SK-N-SH treated with all-trans-retinoic acid at 6 μM for 48 hours (cell line): ENCODE measurements at places on chromosomes 7 and 10.
A peak's percentile ranks its signal among the peaks of the same experiment; 100 is the strongest.

GRCh38 chr7:142868986-142869415, 14.1 kb downstream of the EPHB6 start:
- no peak for ATAC-seq

DNA sequence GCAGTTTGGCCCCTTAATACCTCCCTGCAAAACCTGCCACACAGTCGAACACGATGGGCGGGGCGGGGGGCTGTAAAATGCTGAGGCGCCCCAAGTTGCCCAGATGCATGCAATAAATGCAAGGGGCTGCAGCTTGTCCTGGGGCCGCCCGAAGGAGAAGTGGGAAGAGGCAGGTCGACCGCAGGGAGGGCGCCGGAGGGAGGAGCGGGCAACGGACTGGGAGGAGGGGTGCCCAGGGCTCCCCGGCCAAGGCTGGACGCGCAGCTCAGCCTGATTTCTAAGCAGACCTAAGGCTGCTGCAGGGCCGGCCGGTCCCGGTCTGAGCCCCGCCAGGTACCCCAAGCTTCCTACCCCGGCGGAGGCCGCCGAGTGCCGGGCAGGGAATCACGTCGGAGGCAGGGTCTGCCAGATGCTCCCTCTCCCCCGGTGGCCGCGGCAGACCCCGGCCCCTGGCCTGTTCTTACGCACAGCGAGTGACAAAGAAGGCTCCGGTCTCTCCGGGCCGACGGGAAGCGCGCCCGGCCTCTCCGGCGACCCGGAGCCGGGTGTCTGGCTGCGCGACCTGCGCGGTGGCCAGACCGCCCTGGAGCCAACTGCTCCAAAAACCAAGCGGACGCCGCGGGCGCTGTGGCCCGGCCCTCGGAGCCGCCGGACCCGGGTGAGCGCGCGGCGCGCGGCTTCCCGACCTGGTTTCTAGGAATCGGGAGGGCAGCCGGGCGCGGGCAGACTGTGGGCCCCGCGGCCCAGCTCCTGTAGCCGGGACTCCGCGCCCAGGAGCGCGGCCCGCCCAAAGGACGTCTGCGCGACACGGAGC, 744 bp upstream of the EBF3 start:
- no peak for ATAC-seq

DNA sequence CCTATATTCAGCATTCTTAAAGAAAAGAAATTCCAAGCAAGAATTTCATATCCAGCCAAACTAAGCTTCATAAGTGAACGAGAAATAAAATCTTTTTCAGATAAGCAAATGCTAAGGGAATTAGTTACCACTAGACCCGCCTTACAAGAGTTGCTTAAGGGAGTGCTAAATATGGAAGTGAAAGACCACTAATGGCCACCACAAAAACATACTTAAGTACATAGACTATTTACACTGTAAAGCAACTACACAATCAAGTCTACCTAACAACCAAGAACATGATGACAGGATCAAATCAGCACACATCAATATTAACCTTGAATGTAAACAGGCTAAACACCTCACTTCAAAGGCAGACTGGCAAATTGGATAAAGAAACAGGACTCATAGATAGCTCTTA, 42.2 kb upstream of the NME8 start:
- no peak for ATAC-seq

GRCh38 chr7:51238981-51239495, 77.6 kb downstream of the COBL start:
- no peak for ATAC-seq

- ATAC-seq, result no peak
These were observed 65.7 kb upstream of the FZD8 start for GRCh38 chr10:35707642-35708425.

DNA sequence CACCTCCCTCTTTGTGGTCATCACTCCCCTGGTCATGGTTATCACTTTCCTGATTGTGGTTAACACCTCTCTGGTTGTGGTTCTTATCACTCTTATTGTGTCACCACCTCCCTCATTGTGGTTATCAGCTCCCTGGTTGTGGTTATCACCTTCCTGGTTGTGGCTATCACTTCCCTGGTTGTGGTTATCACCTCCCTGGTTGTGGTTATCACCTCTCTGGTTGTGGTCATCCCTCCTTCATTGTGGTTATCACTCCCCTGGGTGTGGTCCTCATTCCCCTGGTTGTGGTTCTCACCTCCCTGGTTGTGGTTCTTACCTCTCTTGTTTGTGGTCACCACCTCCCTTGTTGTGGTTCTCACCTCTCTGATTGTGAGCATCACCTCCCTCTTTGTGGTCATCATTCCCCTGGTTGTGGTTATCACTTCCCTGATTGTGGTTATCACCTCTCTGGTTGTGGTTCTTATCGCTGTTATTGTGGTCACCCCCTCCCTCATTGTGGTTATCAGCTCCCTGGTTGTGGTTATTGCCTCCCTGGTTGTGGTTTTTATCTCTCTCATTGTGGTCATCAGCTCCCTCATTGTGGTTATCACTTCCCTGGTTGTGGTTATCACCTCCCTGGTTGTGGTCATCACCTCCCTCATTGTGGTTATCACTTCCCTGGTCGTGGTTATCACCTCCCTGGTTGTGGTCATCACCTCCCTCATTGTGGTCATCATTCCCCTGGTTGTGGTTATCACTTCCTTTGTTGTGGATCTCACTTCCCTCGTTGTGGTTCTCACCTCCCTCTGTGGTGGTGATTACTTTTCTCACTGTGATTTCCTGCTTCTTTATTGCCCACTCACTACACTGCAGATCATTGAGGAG, 106.7 kb downstream of the GPR26 start:
- no peak for ATAC-seq

- no peak for ATAC-seq
These were observed 35.6 kb downstream of the SYPL1 start for GRCh38 chr7:106076537-106076936.

DNA sequence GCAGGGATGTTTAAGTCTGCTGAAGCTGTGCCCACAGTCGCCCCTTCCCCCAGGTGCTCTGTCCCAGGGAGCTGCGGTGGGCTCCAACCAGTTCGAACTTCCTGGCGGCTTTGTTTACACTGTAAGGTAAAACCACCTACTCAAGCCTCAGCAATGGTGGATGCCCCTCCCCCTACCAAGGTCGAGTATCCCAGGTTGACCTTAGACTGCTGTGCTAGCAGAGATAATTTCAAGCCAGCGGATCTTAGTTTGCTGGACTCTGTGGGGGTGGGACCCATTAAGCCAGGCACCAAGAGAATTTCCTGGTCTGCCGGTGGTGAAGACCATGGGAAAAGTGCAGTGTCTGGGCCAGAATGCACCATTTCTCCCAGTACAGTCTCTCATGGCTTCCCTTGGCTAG, 56.0 kb downstream of the CCDC7 start:
- ATAC-seq, result no peak

DNA sequence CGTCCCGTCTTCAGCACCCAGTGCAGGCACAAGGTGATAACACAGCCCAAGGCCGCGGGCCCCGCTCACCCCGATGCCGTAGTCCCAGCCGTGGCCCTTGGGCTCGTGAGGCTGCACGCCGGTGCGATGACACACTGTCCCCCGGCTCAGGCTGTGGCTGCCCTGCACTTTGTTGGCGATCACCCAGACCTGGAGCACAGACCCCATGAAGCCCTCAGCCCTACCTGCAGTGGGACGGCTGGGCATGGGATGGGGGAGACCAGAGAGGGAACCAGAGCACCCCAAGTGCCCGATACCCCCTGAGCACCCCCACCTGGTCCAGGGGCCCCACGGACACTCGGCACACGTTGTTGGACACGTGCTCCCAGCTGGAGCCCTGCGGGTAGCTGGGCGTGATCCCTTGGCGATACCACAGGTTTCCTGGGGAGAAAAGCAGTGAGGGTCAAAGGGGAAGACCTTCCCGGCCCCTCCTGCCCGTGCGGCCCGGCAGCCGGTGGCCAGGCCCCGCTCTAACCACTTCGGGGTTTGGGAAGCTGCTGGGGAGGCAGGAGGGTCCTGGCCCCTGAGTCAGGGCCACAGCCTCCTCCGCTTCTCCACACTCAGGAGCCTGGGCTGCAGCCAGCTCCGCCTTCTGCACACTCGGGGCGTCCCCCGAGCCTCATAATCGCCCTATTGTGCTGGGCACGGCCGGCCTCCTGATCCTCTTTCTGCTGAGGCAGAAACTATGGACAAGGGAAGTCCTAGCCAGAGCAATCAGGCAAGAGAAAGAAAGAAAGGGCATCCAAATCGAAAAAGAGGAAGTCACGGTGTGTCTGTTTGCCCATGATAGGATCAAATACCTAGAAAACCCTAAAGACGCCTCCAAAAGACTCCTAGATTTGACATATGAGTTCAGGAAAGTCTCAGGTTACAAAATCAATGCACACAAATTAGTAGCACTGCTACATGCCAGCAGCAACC, 6.7 kb downstream of the BHLHA15 start:
- ATAC-seq, result no peak

DNA sequence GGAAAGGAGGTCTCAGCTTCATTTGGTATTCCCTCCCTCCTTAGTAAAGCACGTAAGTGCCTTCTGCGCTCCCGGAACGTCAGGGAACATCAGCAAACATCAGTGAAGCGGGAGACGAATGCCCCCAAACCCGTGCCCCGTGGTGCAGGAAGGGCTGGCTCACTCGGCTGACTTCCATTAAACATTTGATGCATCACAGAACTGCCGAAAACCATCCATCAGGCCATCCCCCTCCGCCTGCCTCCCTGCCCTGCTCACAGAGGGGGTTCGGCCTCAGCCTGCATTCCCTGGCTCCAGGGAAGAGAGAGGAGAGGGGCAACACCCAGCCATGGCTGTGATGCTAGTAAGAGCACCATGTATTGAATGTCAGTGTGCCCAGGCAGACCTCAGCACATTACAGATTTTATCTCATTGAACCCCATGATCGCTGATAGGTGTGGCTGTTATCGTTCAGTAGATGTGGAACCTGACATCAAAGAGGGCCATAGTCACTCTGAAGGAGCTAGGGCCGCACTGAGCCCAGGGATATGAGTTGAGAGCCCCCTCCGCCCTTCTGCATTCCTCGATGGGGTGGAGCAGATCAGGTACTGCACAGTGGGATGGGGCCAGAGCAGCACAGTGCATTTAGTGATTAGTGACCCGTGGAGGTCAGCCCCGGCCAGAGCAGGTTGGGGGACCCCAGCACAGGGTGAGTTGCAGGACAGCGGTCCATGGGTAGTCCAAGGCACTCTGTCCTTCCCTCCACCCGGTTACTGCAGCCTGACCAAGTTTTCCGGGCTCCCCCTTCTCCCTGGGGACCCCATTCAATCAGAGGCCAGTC, 146.4 kb downstream of the RPS24 start:
- no peak for ATAC-seq

DNA sequence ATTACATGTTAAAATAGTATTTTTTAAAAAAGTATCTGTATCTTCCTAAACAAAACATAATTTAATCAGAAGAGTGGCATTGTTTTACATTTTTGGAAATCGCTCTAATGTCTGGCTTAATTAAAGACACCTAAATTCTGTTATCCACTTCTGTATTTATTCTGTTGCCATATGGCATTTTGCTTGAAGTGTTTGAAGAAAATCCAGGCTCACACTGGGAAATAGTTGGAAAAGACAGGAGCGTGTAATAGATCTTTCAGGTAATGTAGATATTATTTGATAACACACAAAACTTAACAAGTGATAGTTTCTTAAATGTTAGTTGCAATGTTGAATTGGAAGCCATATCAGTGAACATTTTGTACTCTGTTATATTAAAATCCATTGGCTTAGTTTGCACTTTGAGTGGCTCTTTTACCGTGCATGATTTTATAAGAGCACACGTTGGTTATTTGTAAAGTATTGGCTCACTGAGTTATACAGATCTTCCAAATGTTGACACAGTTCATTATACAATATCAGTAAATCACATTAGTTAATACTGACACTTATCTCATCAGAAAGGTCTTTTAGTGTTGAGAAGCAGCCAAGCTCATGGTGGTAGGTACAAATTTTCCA, 128.4 kb upstream of the NPVF start:
- no peak for ATAC-seq

GRCh38 chr10:60419249-60419648, 29.6 kb upstream of the ANK3 start:
- ATAC-seq, result no peak

DNA sequence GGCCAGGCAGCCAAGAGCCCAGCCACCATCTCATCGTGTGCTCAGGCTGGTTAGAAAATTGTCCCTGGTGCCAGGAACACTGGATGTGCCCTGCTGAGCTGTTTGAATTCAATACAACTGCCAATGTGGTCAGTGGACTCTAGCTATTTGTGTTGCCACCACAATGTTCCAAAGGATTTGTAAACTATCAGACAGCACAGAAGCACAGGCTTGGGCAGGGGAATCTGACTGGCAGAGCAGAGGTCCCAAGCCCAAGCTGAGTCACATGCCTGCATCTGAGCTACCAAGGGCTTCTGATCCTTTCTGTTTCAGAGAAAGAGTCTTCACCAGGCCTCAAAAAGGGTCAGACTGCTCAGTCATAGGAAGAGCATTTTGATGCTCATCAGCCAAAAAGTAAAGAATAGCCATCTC, 232.1 kb upstream of the SEMA3C start:
- ATAC-seq, result peak; percentile 79

GRCh38 chr7:35359423-35359822, 105.5 kb upstream of the TBX20 start:
- ATAC-seq, result no peak

- ATAC-seq, result no peak; the same call in 2 of the 3 replicates
These were observed 147.4 kb upstream of the AGR3 start for GRCh38 chr7:17029150-17029549.
